Left renal cortex interstitium (tissue), 4 donors: ENCODE measurements at places on chromosomes 3 and 15. TPM values are rescaled to one million over a fixed set of nuclear protein-coding genes. Genes with fewer than 3 reads are reported as not detected.

Gene RLBP1
- polyA plus RNA-seq = not detected

Gene ASB14
- 1.7 TPM for polyA plus RNA-seq

- DNase-seq = no peak
These were observed 13.5 kb upstream of the GRAMD1C start for GRCh38 chr3:113825090-113825489.

DNA sequence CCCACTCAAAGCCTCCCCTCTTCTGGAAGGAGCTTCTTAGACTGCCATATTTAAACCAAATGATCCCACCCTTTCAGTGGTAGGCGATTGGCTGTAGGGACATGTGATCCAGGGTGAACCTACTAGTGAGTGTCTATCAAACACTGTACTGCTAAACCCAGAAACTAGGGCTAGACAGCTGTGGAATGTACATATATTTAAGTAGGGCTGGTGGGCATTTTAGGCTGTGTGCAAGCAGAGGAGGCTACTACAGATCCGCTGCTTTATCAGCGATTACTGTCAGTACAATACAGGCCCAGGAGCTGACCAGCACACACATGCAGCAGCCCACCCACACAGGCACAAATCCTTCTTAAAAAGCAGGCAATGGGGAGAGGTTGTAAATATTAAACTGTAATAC lies 15.4 kb upstream of the LARP6 start:
- DNase-seq = no peak
